ENCODE measurements at places on chromosomes 7 and 10.

DNA sequence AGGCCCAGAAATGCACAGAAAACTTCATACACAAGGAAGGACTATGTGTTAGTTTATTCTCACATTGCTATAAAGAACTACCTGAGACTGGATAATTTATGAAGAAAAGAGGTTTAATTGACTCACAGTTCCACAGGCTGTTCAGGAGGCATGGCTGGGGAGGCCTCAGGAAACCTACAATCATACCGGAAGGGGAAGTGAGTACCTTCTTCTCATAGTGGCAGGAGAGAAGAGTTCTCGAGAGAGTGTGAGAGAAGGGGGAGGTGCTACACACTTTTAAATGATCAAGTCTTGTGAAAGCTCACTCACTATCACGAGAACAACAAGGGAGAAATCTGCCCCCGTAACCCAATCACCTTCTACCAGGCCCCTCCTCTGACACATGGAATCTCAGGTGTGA lies 16.8 kb upstream of the RAMP3 start:
- no peak for DNase-seq

DNA sequence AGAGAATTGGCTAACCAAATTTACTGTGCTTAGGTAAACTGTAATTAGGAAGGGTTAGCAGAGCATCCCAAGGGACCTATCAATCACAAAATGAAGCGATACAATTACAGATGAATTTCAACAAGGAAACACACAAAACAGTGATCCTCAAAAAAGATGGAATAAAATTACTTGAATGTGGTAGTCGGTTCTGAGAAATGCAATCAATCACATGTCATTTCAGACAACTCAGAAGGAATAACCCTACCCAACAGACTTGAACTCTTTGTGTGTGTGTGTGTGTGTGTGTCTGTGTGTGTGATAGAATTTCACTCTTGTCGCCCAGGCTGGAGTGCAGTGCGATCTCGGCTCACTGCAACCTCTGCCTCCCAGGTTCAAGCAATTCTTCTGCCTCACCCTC lies 43.5 kb downstream of the ST8SIA6 start:
- no peak for DNase-seq

- no peak for DNase-seq
Observed at GRCh38 chr10:114286921-114287320, 47.9 kb downstream of the VWA2 start.

- no peak for DNase-seq
Observed at GRCh38 chr10:131082991-131083481, 228.5 kb downstream of the TCERG1L start.

DNA sequence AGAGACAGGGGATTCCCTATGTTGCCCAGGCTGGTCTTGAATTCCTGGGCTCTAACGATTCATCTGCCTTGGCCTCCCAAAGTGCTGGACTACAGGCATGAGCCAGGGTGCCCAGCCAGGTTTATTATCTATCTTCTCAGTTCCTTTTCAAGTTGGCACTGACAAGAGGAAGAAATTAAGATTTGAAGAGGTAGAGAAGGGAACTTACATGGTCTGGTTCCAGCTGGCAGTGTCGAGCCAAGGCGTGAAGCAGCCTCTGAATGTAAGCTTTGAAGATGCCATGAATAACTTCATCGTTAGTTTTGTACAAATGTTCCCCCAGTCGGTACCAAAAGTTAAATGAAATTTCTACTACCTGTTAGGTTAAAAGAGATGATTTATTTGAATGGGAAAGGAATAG lies 57.7 kb downstream of the TNPO3 start:
- DNase-seq = no peak
